Skin of body (tissue), 3 donors: ENCODE measurements at places on chromosomes 11 and 22. TPM values are rescaled to one million over a fixed set of nuclear protein-coding genes. Genes with fewer than 3 reads are reported as not detected.

The APOA4 gene
- total RNA-seq: not detected

DNA sequence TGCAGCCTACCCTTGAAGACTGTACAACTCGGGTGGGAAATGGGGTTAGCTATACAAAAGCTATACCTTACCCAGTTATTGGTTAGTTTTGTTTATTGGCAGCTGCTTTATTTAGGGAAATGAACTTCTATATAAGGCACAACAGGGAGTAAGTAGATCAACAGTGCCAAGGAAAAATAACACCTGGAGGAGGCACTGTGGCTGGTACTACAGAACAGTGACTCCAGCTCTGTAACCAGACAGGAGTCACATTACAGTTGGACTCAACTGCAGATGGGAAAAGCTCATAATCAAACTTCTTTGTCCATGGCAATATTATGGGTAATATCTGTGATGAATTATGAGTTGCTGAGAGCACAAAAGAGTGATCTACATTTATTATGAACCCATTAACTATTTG is 14.0 kb downstream of the P4HA3 start:
- DNase-seq: no peak

The IFITM10 gene
- 0.99 TPM for total RNA-seq

GRCh38 chr22:40491990-40492631 is 121.7 kb downstream of the SGSM3 start:
- DNase-seq: peak; percentile 95

The APOL5 gene
- 0.69 TPM for total RNA-seq

DNA sequence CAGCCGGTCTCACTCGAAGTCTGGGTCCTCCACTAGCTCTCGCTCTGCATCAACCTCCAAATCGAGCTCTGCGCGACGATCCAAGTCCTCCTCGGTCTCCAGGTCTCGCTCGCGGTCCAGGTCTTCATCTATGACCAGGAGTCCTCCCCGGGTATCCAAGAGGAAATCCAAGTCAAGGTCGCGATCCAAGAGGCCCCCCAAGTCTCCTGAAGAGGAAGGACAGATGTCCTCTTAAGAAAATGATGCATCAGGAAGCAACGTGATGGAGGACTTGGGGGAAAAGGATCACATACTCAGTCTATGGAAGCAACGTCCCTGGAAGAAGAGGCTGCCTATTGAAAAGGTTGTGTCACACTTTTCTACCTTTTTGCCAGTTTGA is 1.1 kb downstream of the SRSF8 start:
- DNase-seq: peak; percentile 57

GRCh38 chr11:105236664-105237063 is 97.1 kb upstream of the CARD18 start:
- no peak for DNase-seq

GRCh38 chr11:116657842-116658825 is 114.7 kb downstream of the BUD13 start:
- no peak for DNase-seq

DNA sequence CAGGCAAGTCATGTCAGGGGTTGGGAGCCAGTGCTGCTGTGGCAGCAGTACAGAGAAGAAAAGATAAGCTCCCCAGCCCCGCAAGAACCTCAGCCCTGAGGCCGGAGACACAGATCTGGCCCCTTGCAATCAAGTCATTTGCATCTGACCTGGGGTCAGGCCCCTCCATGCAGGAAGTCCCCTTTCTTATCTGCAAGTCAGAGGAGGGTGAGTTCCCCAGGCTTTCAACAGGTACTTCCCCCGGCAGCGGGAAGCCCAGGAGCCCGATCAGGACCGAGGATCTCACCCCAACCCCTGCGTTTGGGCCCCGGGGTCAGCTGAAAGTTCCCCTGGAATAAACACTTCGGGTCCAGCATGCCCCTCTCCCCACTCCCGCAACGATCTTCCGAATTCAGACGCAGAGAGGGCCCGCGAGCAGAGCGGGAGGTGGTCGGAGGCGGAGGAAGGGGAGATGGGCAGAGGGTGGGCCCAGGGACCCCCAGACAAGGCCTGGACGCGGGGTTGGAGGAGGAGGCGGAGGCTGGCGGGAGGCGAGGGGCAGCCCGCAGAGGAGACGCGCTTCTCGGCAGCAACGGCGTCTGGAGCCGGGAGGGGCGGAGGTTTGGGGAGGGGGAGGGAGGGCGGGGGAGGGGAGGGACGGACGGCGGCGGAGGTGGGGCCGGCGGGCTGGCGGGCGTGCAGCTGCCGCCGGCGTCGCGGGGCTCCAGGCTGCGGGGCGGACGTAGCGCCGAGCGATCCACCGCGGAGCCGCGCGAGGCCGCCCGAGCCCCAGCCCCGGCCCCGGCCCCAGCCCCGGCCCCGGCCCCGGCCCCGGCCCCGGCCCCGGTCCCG is at the start of gene TSPAN18:
TSS of gene TSPAN18 (plus strand) at position 680 of the 831 bp plus-strand sequence. CDS start 179,455 bp downstream, outside the sequence.
- DNase-seq: no peak

DNA sequence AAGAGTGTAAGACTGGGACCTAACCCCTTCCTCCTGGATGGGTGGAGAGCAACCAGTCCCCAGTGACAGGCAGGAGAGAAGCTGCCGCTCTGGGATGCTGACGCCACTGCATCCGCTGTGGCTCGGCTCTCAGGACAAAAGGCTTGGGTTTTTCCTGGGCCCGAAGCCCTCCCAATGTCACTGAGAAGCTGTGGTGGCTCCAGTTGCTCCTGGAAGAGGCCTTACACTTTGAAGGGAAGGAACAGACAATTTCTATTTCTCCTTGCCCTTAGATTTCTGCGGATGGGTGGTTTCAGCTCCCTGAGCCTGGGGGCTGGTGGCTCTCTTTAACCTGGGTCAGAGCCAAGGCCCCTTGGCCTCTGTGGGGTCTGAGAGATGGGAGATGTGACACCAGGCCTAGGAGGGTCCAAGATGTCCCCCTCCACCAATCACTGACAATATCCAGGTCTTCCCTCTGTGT is 21.4 kb downstream of the TPBGL start:
- DNase-seq: no peak

- DNase-seq: no peak
These were observed 20.0 kb downstream of the SYT13 start for GRCh38 chr11:45265969-45266675.

DNA sequence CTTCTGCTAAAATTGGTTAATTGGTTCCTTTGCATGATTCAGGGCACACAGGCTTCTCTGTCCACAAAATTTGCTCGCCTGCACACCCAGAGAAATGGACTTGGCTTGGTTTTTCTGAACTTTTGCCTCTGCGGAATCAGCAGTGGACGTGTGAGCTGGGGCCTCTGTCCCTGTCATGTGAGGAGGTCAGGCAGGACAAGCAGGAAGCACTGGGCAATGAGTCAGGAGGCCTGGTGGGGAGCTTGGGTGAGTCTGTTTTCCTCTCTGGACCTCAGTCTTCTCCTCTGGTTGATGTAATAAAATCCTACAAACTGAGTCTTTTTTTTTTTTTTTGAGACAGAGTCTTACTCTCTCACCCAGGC is 10.4 kb upstream of the CELSR1 start:
- no peak for DNase-seq

- DNase-seq: no peak
These were observed 8.7 kb upstream of the LAYN start for GRCh38 chr11:111531687-111532364.

DNA sequence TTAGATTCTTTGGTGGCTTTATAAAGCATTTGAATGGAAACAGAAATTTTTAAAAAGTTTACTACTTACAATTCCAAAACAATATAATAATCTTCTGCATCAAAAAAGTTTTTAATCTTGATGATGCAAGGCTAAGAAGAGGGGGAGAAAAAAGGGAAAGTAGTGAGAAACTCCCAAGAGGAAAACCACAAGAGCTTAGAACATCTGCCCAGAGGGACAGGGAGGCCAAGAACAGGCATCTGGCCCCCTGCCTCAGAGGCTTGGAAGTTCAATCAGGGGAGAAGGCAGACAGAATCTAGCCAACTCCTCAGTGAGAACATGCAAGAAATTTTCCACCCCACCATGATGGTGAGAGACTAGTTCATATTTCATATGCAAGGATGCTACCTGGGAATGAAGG is 23.8 kb upstream of the TTC28 start:
- DNase-seq: no peak

DNA sequence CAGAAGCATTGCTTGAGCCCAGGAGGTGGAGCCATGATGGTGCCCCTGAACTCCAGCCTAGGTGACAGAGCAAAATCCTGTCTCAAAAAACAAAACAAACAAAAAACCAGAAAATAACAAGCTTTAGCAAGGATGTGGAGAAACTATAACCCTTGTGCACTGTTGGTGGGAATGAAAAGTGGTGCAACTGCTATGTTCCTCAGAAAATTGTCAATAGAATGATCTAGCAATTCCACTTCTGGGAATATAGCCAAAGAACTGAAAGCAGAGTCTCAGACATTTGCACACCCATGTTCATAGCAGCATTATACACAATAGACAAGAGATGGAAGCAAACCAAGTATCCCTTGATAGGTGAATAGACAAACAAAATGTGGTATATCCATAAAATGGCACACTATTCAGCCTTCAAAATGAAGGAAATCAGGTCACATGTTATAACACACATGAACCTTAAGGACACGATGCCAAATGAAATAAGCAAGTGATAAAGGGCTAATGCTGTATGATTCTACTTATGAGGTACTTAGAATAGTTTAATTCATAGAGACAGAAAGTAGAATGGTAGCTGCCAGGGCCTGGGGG is 15.9 kb downstream of the KLHL22 start:
- no peak for DNase-seq

DNA sequence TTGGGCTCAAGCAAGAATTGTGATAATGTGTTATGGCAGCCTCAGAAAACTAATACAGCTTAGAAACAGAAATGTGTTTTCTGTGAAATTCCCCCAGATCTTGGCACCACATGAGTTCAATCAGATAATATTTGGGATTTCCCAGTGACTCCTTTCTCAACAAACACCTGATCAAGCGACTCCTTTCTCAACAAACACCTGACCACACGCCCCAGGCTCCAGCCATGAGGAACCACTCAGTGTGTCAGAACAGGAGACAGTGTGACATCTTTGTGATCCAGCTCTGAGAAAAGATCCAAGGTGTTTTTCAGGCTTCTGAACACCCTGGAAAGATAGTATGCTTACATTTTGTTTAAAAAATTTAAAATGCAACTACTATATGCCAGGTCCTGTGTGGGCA is 1.9 kb upstream of the UVRAG start:
- no peak for DNase-seq

The LRRC10B gene
- total RNA-seq: 0.49 TPM

The CDHR5 gene
- total RNA-seq: not detected

DNA sequence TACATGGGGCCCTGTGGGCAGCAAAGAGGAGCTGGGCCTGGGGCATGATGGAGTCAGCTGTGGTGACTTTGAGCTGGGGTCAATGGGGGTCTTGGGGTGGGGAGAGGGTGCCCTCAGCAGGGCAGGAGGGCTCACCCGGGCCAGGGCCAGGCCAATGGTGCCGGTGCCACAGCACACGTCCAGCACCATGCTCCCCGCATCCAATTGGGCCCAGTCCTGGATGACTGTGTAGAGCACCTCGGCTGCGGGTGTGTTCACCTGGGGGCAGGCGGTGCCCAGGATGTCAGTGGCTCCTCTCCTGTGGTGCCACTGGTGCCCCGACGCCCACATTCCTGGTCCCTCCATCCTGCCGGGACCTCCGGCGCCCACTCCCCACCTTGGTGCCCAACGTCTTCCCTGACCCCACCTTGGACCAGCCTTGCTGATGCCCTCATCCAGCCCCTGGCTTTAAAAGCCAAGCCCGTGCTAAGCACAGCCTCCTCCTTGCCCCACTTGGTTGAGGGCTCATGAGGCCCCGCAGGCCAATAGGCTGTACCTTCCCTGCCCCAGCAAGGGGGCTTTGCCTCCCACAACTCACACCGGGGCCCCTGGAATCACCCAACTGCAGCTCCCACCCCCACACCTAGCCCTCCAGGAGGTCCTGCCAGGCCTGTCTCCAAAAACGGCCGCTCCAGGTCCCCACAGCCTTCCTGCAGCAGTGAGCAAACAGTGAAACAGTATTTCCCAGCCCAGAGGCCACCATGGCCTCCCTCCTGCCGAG is 2.2 kb upstream of the RANBP1 start:
- DNase-seq: no peak

DNA sequence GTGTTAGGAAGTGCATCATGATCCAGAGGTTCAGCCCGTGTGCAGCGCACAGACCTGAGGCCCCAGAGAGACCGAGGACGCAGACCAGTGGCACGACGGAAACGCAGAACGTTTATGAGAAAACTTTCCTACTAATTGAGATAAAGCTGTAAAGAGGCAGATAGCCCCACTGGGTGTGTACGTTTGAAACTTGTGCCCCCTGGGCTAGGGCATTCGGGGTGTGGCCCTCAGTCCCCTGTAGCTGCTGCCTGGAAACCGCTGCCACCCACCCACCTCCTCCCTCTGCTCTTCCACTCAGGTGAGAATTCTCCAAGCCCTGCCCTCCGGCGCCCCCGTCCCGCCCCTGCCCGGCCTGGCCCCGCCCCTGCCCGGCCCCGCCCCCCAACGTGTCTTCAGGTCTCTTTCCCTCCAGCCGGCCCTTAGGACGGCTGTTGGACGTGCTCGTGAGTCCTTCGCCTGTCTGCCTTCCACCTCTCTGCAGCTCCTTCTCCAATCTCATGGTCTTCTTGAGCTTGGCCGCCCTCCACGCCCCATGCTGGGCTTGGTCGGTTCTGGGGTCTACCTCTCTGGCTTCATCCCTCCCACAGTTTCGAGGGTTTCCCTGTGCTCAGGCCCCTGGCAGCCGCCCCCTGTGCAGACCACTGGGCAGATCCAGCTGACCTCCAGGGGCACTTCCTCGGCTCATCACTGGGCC is 12.1 kb downstream of the MAPK8IP2 start:
- no peak for DNase-seq

DNA sequence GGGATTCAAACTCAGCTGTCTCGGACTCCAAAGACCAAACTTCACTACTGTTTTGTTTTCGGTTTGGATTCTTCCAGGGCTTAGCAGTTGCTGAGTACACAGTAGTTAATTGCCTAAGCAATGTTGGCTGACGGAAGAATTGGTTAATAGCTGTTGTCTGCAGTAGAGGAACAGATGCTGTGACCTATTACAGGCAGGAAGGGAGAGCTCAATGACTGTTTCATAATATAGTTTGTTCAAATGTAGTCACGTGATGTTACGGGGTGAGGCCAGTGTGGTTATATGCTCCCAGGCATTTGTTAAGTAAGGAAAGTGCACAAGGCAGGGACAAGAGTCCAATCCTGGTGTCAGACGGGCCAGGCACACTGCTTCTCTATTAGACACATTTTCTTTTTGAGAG is 222.6 kb upstream of the CCDC90B start:
- no peak for DNase-seq

GRCh38 chr11:133081730-133082452 is 450.4 kb downstream of the OPCML start:
- no peak for DNase-seq

- DNase-seq: no peak
These were observed 8.4 kb downstream of the UCP3 start for GRCh38 chr11:74000307-74001133.

DNA sequence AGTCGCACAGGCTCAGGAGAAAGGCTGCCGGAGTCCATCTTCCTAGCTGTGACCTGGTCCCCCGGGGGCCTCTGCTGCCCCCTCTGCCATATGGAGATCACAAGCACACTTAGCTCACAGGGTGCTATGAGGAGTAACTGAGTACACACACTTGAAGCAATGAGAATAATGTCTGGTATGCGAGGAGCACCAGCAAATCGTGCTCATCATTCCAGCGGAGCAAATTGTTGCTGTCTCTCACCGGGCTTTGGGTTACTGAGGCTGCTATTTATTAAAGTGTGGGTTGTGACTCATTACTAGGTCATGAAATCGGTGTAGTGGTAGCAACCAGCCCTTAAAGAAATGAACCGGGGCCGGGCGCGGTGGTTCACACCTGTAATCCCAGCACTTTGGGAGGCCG is 48.1 kb upstream of the EIF3D start:
- no peak for DNase-seq
